ENCODE measurements at places on chromosomes 1 and 21.

DNA sequence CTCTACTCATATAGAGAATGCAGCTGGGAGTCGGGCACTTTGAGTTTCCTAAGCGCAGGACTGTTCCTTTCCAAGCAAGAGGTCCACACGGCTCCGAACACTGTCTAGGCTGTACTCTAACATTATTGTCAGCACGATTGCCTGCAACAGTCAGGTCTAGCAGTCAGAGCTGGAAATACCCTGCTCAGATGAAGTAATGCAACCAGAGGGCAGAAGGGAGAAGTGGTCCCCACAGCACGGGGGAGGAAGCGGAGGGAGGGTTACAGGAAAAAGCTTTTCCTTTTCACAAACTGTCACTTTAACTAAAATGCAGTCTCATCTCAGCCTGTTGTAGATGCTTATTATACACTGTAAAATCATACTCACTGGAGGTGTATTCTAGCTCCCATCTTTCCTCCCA, 98.9 kb upstream of the SLC44A3 start:
- no peak for DNase-seq

DNA sequence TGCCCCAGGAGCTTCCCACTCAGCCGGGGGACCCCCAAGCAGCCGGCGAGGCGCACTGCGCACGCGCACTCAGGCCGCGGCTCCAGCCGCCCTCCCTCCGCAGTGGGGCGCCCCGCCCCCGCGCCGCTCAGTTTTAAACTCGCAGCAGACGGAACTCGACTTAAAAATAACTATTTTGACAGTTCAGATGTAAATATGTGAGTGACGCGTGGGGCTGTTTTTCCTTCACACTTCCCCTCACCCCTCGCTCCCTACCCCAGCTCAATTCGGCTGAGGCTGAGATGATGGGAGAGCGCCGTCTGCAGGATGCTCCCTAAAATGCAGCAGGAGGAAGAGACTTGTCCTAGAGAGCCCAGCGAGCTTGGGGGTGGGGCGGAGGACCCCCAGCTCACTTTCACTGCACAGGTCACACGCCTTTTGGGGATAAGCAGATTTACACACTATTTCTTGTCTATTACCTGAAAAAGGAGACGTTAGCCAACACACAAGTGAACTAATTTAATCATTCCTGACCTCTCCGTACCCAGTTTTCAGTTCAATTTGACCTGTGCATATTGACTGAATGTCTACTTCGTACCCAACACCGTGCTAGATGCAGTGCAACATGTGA, 8.9 kb upstream of the LEMD1 start:
- DNase-seq: peak; percentile 15

- DNase-seq: no peak
These were observed 92.3 kb downstream of the DMRTB1 start for GRCh38 chr1:53551428-53551995.

DNA sequence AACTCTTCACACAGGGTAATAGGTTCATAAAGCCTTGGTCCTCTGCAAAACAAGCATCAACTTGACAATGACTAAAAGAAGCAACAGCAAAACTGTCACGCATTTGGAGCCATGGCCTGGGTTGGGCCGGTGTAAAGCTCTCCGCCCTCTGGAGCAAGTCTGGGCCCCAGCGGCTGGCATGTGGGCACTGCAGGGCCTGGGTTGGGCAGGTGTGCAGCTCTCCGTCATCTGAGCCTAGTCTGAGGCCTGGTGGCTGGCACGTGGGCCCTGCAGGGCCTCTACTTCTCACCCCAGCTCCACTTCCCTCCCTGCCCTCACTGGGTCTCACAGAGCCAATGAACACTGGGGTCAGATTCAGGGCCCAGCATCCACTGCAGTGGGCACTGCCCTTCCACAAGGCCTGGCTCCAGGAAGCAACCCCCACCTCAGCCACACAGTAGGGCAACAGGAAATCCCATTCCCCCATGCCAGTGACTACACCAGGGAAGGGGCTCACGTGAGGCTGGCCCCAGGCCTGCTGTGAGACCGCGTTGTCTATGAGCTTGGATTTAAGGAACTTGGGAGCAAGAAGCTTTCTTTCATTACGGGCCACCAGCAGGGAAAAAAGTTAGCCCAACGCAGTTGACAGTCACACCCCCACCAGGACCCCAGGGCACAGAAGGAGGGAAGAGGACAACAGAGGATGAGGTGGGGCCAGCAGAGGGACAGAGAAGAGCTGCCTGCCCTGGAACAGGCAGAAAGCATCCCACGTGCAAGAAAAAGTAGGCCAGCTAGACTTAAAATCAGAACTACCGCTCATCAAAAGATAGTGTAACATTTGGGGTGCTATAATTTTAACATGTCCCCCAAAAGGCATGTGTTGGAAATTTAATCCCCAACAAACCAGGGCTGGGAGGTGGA, 52.7 kb downstream of the NPHP4 start:
- DNase-seq: no peak

DNA sequence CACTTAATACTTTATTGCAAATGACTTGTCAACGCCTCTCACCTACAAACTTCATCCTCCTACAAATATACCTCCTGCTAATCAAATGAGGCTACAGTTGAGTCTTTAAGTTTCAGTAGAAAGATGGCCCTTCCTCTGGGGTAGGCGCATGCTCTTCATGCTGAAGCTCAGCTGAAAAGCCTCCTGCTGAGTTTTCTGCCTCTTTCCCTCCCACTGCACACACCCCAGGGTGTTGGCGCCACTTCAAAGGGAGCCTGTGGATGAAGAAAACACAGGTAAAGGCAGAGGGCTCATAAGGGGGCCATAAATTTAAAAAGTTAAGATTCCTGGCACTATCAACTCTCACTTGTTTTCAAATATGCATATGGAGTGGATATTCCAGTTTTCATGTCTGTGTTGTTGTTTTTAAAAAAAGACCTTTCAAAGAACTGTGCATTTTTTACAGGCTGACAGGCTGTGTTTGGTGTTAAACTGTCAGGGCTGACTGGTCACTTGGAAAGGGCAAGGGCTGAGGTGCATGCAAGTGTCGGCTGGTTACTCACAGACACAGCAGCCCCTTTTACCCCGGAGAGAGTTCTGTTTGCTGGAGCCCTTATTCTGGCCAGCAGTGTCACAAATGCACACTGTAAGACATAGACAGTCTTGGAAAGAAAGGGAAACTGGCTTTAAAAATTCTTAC, 42.9 kb upstream of the LGALS8 start:
- DNase-seq: no peak

DNA sequence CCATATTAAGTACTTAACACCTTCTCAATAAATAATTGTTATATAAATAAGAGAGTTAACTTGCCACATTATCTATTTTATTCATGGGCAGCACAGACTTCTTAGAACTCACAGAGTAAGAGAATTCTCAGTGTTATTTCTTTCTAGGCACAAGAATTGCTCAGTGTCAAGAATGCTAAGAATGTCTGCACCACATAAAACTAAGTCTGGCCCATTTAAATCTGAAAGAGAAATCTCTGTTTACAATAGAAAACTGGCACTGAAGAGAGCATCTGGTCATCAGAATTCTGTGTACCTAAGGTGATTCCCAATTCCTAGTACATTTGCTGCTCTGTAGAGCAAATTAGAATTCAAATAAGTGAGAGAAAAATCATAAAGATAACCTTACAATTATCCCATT, 3.8 kb downstream of the OR10K2 start:
- no peak for DNase-seq

DNA sequence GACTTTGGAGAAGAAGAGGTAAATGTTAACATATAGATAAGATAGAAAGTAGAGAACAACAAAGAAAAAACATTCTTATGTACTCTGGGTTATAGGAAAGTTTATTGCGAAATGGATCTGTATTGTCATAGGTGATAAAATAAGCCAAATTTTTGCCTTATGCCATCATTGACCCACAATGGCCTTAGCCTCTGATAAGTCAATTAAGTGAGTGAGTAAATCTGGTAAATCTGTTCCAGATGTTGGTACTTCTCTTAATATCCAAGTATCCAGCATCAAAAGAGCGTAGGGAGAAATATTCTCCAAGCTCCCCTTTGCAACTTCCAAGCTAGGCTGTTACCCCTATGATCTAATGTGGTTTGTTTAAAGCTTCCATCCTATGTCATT, 38.3 kb upstream of the CLCA4 start:
- peak; percentile 49 for DNase-seq

DNA sequence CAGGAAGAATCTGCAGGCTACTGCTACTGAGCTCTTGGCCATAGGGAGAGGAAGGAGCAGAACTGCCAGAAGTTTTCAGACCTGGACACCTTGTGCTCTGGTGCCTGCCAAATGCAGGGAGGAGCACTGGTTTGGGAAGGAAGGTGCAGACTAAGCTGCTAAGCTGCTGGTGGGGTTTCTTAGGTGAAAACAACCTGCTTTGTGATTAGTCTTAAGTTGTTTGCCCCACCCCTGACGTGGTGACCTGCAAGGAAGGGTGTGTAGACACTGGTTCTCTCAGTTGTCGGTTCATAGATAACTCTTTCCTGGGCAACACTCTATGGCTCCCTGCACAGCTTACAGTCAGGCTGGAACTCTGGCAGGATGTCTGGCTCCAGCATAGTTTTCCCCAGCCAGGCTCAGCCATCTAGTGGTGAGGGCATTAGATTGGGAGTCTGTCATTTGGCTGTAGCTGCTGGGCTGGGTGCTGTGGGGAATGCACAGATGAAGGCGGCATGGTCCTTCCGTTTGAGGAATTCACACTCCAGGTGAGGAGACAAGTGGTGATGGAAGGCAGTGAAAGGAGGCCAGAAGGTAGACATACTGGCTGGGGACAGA, 10.3 kb upstream of the S100A10 start:
- DNase-seq: no peak

DNA sequence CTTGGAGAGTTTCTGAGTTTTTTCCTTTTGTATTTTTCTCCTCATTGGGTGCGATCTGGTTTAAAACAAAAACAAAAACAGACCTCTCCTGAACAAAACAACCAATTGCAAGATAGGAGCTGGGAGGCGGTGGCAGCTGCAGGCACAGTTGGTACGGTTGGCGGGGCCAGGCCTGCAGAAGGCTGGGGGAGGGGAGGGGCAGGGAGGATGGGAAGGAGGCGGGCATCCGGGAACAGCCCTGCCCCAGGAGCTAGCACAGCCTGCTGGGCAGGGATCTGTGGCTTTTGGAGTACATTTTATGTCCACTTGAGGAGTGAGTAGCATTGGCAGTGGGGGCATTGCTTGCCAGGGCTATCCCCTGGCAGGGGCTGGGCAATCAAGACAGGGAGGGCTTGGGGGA, 5.2 kb downstream of the CAPN9 start:
- no peak for DNase-seq

DNA sequence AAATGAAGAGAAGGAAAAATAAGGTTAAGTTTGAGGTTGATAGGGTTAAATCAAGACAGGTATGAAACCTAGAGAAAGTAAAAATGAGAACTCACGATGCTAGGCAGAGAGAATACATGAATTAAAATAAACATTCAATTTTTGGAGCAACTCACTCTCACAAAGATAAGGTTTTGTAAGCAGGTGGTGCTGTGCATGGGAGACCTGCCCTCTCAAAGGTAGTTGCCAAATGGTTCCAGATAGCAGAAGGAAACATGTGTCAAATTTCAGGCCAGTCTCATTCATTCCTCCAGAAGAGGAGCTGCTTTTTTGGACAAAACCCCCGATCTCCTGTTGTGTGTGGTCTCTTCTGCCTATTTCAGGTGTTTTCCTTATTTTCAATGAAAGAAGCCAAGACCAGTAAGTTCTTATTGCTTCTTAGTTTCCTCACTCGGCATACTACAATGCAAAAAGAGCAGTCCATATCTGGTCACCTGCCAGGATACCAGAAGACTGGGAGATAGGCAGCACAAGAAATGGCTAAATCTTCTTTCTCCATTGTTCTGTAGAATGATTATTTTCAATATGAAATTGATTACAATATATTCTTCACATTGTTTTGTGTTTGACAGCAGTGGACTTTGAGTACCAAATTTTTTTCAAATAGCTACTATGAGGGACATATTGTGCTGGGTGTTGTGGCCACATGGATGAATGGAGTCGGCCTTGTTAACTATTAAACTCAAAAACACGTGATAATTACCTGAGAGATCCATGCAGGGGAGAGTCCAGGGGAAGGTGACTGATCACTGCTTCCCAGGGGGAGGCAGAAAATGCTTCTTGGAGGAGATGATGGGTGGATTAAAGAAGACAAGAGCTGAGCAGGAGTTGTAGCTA, 3.6 kb downstream of the CR1L start:
- no peak for DNase-seq

GRCh38 chr1:95006681-95007080, 66.1 kb downstream of the ALG14 start:
- DNase-seq: peak; percentile 74

DNA sequence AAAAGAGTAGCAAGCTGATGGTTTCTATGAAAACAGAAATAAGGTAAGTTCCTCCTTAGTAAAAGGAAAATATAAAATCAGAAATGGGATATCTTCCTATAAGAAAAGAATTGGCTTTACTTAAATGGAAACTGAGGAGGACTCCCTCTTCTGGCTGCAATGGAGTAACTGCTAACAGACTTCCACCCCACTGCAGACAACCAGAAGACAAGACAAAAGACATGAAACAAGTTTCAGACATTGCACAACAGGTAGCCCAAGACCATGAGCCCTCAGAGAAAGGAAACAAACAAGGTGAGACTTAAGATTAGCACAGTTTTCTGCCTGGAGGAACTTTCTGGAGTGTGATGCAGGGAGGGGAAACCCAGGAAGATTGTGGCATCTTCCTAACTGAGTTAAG, 17.0 kb upstream of the OLFML2B start:
- DNase-seq: peak; percentile 54

- DNase-seq: no peak
These were observed 2.5 kb downstream of the S100A11 start for GRCh38 chr1:152034324-152034653.

DNA sequence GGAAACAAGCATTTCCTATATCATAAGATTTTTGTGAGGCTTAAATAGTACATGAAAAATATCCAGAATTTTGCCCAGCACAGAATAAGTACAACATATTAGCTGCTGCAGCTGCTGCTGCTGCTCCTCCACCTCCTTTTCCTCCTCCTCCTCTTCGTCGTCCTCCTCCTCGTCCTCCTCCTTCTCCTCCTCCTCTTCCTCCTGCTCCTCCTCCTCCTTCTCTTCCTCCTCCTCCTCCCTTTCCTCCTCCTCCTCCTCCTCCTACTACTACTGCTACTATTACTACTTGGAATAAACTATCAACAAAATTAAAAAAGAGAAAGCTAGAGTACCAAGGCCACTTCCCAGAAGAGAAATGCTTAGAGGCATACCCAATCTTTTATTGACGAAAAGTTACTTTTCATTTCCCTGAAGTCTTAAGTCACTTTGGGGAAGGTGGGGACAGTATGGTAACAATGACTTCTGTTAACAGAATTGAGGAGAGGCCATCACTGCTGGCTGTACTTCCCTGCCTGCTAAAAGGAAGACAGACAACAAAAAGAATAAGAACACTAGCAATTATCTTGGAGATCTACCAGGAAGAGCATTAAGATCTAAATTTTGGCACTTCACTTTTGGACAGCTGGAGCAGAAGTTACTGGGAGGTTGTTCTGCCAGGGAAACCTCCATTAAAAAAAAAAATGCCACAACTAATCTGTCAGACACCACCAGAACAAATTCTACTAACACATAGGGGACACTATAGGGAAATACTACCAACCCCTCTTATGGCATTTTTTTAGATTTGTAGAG, 7.1 kb downstream of the DENND1B start:
- DNase-seq: no peak

DNA sequence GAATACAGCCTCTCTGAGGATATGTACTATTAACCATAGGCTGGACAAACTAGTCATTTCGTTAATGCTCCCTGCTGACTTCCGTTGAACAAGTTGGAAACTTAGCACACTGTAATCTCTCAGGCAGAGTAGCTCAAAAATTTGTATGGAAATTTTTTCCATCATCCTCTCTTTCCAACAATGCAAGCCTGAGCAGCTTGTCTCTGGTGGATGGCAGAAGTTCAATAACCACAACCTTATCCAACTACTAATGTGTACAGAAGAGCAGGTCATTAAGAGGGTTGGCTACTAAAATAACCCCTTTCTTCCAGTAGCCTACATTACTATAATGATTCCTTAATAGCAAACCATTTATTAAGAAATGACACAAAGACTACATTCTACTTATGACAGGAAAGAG, 262.3 kb downstream of the NFIA start:
- peak; percentile 8 for DNase-seq
